ENCODE measurements at places on chromosomes 13 and 19.
A peak's percentile ranks its signal among the peaks of the same experiment; 100 is the strongest.

GRCh38 chr19:35002037-35002535, 2.0 kb downstream of the GRAMD1A start:
- DNase-seq: no peak

DNA sequence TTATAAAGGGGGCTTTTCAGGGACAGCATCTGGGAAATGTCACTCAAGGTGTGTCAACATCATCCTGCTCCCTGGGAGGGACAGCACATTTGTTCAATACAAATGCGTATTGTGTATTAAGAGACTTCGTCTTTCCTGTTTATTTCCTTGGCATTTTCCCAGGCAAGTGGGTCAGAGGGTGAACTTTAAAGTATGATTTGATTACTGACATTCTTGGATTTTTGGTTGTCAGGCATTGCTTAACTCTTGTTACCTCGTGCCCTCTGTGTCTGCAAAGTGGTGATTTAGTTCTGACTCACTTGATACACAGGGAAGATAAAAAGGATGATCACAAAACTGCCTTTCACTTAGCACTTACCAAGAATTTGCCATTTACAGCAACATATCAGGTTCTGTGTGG, 292.7 kb downstream of the SUCLA2 start:
- DNase-seq: no peak

DNA sequence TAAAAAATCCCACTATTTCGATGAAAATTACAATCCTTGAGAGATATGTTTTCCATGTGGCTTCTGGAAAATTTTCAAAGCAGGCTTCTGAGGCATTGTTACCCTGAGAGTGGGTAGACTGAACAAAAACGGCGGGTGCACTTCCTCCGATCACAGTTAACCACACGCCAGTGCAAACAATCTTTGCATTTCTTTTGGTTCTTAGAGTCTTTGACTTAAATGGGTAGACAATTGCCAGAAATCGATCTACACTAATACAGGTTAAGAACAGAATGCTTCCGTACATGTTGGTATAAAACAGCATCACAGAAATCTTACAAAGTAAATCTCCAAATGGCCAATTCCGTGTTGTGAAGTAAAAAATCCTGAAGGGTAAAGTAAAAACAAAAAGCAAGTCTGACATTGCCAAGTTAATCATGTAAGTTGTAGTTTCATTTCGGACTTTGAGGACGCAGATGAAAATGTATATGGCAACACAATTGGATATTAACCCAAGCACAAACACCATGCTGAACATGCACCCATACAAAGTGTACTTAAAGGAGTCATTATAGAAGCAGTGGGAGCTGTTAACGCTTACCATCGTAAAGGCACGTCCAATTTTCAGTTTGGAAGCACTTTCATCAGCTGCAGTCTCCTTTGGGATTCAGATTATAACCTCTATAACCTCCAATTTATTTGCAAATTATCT, 927 bp downstream of the LPAR6 start:
- no peak for DNase-seq

GRCh38 chr13:95067303-95067702, 233.9 kb downstream of the ABCC4 start:
- no peak for DNase-seq

DNA sequence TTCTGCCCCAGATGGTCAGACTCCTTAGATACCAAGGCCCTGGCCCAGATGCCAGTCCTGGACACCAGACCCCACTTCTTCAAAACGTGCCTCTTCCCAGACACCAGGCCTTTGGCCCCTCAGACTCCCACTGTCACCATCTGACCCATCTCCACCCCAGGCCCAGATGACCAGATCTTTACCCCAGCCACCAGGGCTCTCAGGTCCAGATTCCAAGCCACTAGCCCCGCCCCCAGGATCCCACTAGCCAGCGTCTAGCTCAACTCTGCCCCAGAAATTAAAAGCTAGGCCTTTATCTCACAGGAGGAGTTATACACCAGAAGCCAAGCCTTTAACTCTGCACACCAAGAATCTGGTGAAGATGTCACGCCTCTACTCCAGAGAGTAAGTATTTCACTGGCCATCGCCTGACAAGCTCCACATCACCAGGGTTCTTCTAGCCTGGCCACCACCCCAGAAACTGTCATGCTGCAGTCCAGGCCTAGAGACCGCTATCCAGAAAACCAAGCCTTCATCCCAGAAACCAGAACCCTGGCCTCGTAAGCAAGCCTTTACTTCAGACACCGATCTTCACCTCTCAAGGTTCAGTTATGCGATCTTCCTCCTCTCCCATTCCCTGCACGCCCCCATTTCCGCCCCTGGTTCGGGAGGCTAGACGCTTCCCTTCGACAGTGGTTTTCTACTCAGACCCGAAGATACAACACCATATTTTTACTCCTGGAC, 595 bp downstream of the XAB2 start:
- no peak for DNase-seq

- DNase-seq: peak; percentile 56
Measured at GRCh38 chr13:45370922-45371406, 30.0 kb upstream of the TPT1 start.

DNA sequence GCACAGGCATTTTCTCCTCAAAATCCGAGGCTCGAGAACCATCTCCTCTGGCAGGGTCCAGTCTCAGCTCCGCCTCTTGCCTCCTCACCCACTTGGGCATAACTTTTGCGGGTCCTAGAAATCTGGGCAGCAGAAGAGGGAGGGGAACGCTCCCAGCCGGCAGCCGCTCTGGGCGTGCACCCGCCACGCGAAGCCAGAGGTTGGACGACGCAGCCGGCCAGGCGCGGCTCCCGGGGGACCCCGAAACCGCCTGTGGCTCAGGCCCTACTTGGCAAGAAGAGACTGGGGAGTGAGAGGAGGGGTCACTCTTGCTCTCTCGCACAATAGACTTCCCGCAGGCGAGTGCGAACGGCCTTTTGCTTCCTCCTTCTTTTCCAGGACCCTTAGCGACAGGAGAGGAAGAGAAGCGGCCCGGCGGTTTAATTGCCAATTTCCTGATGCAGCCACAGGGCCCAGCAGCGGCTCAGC, 6.0 kb upstream of the SOX1 start:
- DNase-seq: no peak

DNA sequence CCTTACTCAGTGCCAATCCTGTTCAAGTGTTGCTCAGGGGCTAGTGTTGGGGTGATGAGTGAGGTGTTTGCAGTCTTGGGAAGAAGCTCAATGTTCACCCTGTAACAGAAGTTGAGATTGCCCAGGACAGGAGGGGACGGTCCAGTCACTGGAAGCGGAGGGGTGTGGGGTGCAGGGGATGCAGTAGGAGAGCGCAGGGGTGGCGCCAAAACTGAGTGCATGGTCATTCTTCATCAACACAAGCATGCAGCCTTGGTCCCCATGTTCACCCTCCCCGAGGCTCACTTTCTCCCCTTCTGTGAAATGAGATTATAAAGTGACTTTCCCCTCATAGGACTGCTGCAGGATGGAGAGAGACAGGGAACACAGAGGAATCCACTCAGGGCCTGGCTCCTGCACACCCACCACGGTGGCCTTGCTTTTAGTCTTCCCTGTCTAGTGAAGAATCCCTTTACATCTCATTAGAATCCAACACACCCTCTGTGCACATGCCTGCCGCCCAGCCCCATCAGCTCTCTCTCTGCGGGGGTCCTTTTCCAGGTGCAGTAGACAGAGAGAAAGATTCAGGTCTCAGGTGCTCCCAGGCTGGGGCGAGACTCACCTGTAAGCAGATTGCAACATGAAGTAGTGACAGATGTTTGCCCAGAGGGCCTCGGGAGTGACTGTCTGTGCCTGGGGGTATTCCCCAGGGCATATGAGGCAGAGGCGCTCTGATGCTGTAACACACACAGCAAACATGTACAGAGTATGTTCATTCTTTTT, 93.2 kb downstream of the TSHZ3 start:
- DNase-seq: no peak

GRCh38 chr19:13022859-13023636, 27.8 kb downstream of the NFIX start:
- DNase-seq: no peak

DNA sequence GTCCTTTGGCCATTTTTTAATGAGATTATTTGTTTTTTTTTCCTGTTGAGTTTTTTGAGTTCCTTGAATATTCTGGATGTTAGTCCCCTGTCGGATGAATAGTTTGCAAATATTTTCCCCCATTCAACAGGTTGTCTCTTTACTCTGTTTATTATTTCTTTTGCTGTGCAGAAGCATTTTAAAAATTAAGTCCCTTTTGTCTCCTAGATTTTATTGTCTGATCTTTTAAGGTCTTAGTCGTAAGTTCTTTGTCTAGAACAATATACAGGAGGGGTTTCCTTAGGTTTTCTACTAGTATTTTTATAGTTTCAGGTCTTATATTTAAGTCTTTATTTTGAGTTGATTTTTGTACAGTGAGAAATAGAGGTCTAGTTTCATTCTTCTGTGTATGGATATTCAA, 284.4 kb downstream of the GPC6 start:
- no peak for DNase-seq

DNA sequence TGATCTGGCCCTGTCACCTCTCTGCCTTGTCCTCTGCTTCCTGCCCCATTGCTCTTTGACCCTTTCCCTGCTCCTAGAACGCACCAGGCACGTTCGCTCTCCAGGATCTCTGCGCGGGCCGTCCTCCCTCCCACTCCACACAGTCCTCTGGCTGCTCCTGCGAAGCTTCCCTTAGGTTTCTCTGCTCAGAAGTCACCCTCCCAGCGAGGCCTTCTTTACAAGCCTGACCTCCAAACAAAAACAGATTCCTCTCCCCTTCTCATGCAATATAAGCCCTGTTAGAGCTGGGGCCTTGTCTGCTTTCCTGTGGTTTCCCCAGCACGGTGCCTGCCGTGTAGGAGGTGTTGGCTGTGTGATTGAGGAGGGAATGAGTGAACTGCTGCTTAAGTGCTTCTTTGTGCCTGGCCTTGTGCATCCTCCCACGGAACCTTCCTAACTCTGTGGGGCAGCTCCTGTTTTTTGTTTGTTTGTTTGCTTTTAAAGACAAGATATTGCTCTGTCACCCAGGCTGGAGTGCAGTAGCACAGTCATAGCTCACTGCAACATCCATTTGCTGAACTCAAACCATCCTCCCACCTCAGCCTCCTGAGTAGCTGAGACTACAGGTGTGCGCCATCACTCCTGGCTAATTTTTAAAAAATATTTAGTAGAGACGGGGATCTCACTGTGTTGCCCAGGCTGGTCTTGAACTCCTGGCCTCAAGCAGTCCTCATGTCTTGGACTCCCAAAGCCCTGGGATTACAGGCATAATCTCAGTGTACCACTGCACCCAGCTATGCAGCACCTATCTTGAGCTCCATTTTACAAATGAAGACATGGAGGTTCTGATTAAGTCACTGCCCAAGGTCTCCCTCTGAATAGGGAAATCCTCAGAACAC, 82.0 kb downstream of the SIPA1L3 start:
- DNase-seq: no peak

- DNase-seq: no peak
Measured at GRCh38 chr13:103540382-103540765, 474.2 kb upstream of the SLC10A2 start.

GRCh38 chr13:65133094-65133493, 2097.0 kb downstream of the PCDH9 start:
- DNase-seq: no peak

GRCh38 chr13:42821437-42821836, 40.1 kb downstream of the FAM216B start:
- no peak for DNase-seq

- no peak for DNase-seq
Measured at GRCh38 chr13:103694471-103694870, 628.3 kb upstream of the SLC10A2 start.

DNA sequence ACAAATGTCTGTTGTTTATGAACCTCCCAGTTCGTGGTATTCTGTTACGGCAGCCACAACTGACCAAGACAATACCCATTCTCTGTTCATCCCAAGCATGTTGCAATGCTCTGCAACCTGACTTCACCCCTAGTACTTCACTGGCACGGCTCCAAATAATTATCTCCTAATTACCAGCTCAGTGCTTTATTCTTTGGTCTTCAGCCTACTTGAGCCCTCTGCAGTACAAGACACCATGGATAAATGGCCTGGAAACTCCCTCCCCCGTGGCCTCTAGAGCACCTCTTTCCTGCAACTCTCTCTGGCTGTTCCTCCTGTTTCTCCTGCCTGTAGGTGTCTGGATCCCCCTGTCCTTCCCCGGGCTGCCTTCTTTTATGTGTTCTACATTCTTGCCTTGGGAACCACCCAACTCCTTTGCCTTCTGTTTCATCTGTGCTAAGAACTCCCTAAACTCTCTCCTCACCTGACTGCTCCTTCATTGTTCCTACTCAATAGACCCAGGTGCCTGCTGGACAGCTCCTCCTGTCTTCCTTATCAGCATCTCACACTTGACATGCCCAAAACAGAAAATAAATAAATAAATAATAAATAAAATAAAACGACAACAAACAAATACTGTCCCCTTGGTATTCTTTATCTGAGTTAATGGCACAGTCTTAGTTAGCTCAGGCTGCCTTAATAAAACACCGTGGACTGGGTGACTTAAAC, 200.4 kb upstream of the IPO5 start:
- DNase-seq: no peak

DNA sequence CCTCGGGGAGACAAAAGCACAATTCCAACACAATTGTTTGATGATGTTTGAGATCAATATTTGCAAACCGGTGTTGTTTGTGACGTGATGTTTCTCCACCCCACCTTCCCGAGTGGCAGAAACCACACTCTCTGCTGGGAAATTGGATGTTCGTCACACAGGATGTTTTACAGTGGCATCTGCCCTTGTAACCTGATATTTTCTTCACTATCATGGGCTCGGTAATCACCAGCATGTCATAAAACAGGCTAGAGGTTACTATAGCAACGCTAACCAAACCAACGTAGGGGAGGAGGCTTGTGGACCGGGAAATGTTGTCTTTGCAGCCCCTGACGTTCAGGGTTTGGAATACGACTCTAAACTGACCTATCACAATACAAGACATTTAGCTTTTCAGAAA, 454.5 kb downstream of the IRS2 start:
- no peak for DNase-seq

DNA sequence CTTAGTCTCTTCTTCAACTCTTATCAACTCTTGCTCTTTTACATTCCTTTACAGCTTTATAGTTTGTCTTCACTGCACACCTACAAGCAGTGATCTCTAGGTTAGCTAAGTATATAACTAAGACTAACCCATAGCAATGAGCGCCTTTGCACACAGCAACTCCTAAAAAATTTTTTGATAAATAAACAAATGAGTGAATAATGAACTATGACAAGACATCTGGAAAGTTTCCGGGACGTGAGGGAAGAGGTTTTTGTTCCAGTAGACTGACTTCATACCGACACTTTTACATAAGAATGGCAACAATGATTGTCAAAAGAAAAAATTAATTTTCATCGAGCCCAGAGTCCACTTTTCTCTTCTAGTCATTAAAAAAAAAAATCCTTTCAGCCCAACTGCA, 98.3 kb downstream of the ELF1 start:
- no peak for DNase-seq

DNA sequence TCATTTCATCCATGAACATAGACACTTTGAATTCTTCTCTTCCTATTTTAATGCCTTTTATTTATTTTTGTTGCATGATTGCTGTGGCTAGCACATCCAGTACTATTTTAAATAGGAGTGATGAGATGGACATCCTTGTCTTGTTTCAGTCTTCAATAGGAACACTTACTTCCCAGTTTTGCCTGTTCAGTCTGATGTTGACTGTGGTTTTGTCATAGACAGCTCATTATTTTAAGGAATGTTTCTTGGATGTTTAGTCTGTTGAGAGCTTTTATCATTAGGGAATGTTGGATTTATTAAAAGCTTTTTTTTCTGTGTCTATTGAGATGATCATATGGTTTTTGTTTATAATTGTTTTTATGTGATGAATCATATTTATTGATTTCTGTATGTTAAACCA, 586.6 kb downstream of the SLITRK1 start:
- DNase-seq: no peak

- DNase-seq: no peak
Measured at GRCh38 chr13:99389520-99390304, 82.5 kb upstream of the GPR183 start.
